Foreskin fibroblast (primary cell): ENCODE measurements at places on chromosomes 13 and 19.

DNA sequence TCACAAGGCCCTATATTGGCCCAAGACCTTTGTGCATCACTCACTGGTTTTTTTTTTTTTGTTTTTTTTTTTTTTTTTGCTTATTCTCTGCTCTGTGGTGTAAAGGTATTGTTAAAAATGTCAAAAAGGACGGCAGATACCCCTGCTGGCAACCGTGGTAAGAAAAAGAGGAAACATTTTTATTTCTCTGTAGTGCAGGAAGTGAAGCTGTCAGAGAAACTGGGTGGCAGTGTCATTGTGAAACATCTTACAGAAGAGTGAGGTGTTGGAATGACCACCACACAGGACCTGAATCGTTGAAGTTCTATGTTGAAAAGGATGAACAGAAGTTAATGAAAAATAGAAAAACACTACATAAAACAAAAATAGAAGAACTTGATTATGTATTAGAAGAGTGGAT, 346.4 kb downstream of the FGF9 start:
- no peak for DNase-seq

DNA sequence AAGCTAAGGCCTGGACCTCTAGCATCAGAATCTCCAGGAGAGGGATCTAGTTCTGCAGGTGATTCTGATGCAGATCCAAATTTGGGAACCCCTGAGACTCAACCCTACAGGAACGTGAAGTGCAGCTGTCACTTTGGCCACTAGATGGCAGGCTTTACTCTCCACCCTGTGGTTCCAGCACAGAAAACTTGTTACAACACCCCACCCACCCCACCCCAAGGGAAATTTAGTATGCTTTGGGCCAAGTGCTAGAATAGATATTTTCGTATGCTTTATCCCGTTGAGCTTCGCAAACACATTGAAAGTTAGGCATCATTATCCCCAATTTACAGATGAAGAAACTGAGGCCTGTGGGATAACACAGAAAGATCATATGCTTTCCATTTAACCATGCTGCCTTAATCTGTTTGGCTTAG, 232.0 kb downstream of the B3GLCT start:
- DNase-seq, result peak; percentile 76

- DNase-seq, result no peak
Measured at GRCh38 chr13:33259296-33259695, 26.3 kb downstream of the STARD13 start.

GRCh38 chr19:12859546-12859945, 21.2 kb downstream of the MAST1 start:
- no peak for DNase-seq

GRCh38 chr19:13100031-13100588, 2.5 kb downstream of the LYL1 start:
- no peak for DNase-seq

DNA sequence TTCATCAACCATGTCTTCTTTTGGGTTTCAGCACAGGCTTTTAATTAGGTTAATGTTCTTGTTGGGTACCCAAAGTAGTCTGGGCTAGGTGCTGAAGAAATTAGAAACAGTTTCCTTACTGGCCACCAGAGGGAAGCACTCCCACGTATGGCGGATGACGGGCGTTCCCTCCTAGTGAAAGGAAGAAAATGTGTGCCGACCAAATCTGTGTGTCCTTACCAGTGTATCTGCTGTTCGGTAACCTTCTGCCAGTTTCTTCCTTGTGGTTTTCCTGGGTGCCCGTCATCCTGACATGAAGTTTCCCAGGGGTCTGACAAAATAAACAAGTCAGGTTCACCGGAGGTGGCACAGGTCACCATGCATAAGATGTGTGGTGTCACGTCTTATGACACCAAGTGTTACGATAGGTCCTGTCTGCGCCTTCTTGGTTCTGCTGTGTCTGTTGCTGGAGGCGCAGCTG, 6.0 kb upstream of the WDR88 start:
- DNase-seq, result peak; percentile 51

DNA sequence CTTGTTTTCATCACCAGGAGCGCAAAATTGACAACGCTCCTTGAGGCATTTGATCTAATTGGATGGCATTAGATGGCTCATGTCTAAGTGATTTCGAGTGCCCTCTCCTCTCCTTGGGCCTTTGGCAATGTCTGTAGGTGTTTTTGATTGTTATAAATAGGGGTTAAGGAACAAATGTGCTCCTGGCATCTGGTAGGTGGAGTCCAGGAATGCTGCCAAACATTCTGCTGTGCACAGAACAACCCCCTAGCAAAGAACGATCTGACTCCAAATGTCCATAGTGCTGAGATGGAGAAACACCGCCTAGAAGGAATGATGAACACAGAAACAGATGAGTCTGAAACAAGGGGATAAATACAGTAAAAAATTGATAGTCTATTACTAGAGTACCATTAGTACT, 68.0 kb upstream of the C1QTNF9B start:
- peak; percentile 23 for DNase-seq

DNA sequence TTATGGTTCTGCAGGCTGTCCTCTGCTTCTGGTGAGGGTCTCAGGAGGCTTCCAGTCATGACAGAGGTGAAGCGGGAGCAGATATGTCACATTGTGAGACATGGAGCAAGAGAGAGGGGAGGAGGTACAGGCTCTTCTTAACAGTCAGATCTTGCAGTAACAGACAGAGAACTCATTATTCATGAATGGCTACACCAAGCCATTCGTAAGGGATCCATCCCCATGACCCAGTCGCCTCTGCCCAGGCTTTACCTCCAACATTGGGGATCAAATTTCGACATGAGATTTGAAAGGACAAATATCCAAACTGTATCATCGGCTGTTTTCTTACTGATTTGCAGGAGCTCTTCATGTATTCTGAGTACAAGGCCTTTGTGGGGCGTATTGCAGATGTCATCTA, 21.7 kb downstream of the ZNF507 start:
- DNase-seq, result no peak

DNA sequence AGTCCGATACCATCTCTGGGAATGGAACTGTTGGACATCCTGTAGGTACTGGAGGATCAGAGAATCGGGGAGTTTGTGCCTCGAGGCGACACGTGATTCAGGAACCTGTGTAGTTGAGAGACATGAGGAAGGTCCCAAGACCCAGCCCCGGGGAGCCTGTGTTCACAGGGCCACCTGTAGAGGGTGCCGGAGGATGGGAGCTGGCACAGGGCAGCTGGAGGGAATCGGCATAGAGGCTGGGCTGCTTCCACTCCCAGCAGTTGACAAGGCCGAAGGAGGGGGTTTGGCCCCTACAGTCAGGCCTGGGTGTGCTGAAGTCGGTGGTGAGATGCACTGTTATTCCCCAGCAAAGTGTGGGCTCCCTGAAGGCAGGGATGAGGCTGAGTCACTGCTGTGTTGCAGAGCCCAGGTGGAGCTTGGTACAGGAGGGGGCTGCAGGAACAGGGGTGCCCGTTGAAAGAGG, 2.5 kb upstream of the ISYNA1 start:
- DNase-seq, result no peak

DNA sequence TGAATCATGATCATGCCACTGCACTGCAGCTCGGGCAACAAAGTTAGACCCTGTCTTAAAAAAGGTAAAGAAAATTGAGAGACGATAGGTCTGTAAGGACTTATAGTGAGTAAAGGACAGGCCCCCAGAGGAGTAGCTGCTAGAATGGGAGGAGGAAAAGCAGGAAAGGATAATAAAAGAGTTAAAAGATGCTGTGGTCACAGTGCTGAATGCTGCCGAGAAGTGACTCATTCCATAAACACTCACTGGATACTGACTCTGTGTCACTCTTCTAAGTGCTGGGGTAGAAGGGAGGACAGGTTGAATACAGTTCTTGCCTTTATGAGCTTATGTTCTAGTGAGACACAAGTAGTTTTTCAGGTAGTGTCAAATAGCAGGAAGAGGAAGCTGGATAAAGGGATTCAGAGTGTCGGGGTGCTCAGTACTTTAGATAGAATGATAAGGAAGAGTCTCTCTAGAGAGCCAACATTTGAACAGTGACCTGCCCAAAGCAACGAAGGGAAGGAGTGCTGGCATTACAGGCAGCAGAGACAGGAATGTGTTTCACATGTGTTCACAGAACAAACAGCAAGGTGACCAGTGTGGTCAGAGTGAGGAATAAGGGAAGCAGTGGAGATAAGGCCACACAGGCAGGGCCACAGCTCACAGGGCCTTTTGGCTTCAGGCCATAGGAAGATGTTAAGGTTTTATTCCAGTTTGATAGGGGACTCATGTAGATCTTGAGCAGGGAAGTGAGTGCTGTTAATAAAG, 1240.5 kb downstream of the UQCRFS1 start:
- DNase-seq, result peak; percentile 1

DNA sequence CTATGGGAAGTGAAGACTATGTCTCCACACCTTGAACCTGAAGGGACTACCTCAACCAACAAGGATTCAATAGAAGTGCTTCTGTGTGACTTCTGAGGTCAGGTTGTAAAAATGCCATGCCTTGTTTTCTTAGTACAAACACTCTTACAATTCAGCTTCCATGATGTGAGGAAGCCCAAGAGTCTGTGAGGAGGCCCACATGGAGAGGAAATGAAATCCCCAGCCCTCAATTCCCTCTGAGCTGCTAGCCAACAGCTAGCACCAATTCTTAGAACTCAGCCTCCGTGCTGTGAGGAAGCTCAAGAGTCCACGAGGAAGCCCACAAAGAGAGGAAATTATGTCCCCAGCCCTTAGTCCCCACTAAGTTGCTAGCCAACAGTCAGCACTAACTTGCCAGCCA, 12.6 kb upstream of the LMTK3 start:
- no peak for DNase-seq

DNA sequence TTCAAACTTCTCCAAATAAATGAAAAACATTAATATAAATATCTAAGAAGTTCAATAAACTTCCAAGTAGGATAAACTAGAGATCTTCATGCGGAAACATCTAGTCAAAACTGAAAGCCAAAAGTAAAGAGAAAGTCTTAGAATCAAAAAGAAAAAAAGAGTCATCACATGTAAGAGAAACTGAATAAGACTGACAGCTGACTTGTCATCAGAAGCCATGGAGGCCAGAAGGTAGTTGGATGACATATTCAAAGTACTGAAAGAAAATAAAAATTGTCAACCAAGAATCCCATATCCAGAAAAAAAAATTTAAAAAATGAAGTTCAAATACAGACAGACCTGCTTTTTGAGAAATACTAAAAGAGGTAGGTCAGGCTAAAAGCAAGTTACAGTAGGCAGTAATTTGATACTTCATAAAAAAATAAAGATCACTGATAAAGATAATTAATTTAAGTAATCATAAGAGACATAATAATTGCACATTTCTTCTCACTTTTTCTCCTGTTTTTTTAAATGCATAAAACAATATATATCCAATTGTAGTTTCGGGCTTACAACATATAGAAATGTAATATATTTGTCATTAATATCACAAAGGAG, 327.6 kb upstream of the PCDH9 start:
- no peak for DNase-seq

- peak; percentile 14 for DNase-seq
Measured at GRCh38 chr13:26254583-26255111, 718 bp downstream of the CDK8 start.

DNA sequence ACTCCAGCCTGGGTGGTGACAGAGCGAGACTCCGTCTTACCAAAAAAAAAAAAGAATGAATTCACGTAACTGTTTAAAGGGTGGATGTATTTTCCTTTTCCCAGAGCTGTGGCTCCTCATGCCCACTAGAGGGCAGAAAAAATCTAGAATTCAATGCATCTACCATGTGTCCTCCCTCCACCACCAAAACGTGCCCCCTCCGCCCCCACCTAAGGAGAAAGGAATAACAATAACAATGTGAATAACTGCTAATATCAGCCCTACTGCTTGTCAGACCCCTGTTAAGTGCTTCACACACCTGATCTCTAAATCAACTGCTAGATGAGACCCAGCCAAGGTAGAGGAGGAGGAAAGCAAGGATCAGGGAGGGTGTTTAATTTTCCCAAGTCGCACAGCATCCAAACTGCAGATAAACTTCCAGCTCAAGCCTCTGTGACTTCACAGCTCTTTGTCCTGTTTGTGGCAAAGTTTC, 20.2 kb upstream of the PNMA8B start:
- peak; percentile 23 for DNase-seq

DNA sequence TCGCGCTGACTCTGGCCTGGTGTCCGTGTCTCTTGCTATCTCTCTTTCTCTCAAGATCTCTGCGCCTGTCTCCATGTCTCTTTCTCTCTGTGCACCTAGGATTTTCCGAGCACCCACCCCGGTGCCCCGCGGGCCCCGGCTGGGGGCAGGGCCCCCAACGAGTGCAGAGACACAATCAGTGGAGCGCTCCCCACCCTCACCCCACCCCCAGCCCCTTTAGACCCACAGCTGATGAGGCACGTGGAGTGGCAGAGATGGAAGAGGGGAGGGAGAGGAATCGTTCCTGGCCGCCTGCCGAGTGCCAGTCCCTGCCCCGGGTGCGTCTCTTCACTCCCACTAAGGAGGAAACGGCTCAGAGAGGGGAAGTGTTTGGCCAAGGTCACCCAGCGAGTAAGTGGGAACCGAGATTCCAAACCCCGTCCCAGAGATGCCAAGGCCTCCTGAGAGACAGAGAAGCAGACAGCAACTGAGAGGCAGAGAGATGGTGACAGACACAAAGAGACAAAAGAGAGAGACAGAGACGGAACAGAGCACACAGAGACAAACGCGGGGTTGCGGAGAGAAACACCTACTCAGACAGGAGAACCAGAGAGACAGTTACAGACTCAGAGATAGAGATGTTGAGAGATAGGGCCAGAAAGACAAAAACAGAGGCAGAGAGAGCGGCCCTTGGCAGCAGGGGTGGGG, 626 bp upstream of the BCL3 start:
- DNase-seq, result peak; percentile 81

GRCh38 chr13:79406597-79406908, 498 bp upstream of the RBM26 start:
- no peak for DNase-seq

GRCh38 chr19:24140099-24140498, 53.1 kb downstream of the ZNF254 start:
- peak; percentile 12 for DNase-seq

DNA sequence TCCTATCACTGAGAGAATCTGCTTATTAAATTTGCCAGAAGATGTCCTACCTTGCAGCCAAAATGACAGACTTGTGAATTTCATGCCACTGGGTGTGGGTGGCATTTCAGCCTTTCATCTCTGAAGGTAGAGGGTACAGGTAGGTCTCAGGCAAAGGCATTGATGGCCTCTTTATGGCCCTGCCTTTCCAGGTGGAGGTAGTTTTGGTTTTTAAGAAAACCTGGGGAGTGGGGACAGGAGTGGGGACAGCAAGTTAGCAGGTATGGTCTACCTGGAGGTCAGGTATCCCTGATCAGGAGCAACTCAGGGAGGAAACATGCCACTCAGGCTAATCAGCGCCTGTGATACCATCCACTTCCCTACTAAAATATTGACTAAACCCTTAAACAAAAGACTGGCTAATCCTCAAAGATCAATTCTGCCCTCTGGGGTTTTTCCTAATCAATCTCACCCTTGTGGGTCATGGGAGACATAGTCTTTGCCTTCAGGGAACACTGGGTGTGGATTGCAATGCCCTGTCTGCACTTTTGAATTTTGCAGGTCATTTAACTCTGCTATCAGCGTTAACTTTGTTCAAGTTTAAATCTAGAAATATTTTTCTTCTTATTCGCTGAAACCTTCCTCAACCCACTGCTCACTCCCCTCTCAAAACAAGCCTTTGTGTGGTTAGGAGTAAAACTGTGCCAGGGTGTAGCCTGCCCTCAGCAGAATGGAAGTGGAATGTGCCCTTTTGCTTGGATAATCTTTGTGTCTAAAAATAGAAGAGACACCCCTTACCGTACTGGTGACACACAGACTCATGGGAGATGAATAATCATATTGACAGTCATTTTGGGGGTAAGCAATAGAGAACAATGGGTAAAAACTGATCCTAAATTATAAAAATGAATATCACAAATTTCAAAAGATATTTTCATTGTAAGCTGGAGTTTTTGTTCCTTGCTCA, 233.7 kb downstream of the COG6 start:
- no peak for DNase-seq
